Upper lobe of left lung (tissue), 6 donors: ENCODE measurements at places on chromosomes 1 and 21. TPM values are rescaled to one million over a fixed set of nuclear protein-coding genes. Genes with fewer than 3 reads are reported as not detected.

- no peak overlapping the region for H3K4me3 ChIP-seq
- no peaks in the 10 kb centered on the region for H3K27me3 ChIP-seq
- H3K36me3 ChIP-seq = peaks cover 17% of the 10 kb centered on the region
These were observed 13.3 kb downstream of the TRIM11 start for GRCh38 chr1:228393268-228393701.

- H3K36me3 ChIP-seq = peaks cover 4% of the 10 kb centered on the region
- no peaks in the 10 kb centered on the region for H3K27me3 ChIP-seq
- no peak overlapping the region for H3K4me3 ChIP-seq
- H3K4me1 ChIP-seq = no peaks in the 10 kb centered on the region
- DNase-seq = peak; percentile 43
These were observed 26.6 kb downstream of the PRKCZ start for GRCh38 chr1:2076826-2077225.

DNA sequence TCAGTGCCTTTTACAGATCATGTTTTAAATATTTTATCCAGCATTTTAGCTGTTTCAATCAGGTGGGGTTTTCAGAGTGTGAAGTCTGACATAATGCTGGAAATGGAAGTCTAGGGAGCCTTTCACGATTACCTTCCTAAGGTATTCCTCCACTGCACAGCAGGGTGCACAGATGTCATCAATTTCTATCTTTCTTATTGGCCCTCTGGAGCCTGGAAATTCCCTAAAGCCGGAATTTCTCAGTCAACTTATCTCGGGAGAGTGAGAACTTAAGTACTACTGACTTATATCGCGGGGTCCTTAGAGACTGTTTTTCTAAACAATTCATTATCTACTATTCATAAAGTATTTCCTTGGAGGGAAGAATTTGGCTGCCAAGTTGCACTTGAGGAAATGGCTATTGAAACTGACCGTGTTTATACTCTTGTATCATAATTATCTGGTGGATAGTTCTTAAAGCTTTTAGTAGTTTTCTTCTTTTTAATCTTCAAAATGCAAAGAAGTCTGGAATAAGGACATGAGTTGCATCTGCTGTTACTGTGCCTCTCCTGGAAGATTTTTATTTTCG lies 311.8 kb upstream of the B3GALT2 start:
- DNase-seq = no peak
- H3K4me1 ChIP-seq = peaks cover 6% of the 10 kb centered on the region
- no peak overlapping the region for H3K27ac ChIP-seq
- no peak overlapping the region for H3K4me3 ChIP-seq

DNA sequence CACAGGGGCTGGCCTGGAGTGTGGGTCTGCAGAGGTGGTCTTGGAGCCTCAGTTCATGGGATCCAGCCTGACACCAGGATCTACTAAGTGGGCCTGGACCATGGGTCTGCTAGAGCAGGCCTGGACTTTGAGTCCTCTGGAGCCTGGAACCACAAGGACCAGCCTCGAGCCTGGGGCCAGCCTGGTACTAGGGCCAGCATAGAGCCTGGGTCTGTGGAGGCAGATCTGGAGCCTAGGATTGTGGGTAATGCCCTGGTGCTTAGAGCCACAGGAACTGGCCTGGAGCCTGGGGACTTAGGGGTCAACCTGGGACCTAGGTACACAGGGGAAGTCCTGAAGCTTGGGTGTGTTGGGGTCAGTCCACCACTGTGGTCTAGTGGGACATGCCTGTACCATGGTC lies 12.7 kb downstream of the LORICRIN start:
- no peak for DNase-seq
- H3K4me3 ChIP-seq = no peak overlapping the region
- H3K27me3 ChIP-seq = no peaks in the 10 kb centered on the region
- H3K36me3 ChIP-seq = no peaks in the 10 kb centered on the region
- no peak overlapping the region for H3K27ac ChIP-seq

DNA sequence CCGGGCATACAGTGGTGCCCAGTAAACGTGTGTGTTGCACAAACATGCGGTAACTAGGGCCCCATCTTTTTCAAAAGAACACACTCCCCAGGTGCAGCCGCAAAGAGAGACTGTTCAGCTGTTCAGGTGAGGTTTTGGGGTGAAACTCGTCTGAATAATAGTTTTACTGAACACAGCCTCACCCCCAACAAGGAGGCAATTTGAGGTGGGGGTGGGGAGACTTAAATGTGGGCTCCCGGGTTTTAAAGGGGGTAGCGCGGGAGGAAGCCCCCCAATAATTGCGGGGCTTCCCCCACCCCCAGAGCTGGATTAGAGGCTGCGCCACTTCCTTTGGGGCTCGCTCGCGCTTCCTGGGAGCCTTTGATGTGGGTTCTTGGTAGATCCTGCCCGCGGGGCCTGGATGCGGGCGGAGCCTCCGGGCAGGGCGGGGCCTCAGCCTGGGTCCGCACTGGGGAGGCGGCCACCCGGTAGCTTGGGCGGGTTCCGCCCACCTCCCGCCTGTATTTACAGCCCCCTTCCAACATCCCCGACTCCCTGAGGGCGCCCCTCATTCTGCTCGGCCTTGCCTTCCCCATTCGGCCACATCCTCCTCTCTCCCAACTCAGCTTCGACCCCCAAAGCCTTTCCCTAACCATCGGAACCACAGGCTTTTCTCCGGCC lies 6.4 kb upstream of the EPHA2 start:
- peaks cover 7% of the 10 kb centered on the region for H3K4me1 ChIP-seq
- no peaks in the 10 kb centered on the region for H3K27me3 ChIP-seq
- no peaks in the 10 kb centered on the region for H3K36me3 ChIP-seq
- H3K27ac ChIP-seq = no peak overlapping the region
- no peak overlapping the region for H3K4me3 ChIP-seq

- H3K27me3 ChIP-seq = no peaks in the 10 kb centered on the region
- H3K4me1 ChIP-seq = no peaks in the 10 kb centered on the region
- H3K27ac ChIP-seq = no peak overlapping the region
- H3K36me3 ChIP-seq = no peaks in the 10 kb centered on the region
These were observed 10.5 kb downstream of the IGSF21 start for GRCh38 chr1:18118078-18118477.

GRCh38 chr21:32732544-32732943 lies 4.7 kb upstream of the SYNJ1 start:
- no peak overlapping the region for H3K4me3 ChIP-seq
- peaks cover 46% of the 10 kb centered on the region for H3K36me3 ChIP-seq
- H3K27me3 ChIP-seq = no peaks in the 10 kb centered on the region
- no peak for DNase-seq

GRCh38 chr21:16634515-16634914 lies 878.3 kb upstream of the CXADR start:
- H3K36me3 ChIP-seq = no peaks in the 10 kb centered on the region
- H3K27ac ChIP-seq = no peak overlapping the region

Gene C1orf226
- total RNA-seq = 7.2 TPM

Gene C4BPB
- 4.1 TPM for total RNA-seq

Gene OXCT2
- total RNA-seq = not detected

Gene NR1I3
- not detected for total RNA-seq

Gene TRNP1
- total RNA-seq = 32.5 TPM
